ENCODE measurements at places on chromosomes 16 and 17.

DNA sequence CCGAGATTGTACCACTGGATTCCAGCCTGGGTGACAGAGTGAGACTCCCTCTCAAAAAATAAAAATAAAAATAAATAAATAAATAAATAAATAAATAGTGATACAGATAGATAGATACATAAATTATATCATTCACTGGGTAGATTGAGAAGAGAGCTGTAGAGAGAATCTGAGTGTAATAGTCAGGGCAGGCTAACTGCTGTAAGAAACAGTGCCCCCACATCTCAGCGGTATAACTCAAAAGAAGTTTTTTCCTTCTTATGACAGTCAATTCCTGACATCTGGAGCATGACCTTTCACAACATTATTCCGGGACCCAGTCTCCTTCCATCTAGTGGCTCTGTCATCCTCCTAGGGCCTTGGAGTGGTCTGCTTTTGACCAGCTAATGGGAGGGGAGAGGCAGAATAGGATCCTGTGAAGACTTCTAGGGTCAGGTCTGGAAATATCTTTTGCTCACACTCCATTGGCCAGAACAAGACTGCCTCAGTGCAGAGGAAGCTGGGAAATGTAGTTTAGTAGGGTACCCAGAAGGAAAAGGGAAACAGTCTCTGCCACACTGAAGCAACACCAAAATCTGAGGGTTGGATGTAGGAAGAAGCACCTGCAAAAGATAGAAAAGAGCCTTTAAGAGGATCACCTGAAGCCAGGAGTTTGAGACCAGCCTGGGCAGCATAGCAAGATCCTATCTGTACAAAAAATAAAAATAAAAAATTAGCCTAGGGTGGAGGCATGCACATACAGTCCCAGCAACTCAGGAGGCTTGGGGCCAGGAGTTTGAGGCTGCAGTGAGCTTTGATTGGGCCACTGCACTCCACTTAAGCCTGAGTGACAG is 3.0 kb upstream of the QPRT start:
- peak; percentile 73 for DNase-seq

GRCh38 chr17:2911035-2911754 is 115.0 kb downstream of the RAP1GAP2 start:
- no peak for DNase-seq

DNA sequence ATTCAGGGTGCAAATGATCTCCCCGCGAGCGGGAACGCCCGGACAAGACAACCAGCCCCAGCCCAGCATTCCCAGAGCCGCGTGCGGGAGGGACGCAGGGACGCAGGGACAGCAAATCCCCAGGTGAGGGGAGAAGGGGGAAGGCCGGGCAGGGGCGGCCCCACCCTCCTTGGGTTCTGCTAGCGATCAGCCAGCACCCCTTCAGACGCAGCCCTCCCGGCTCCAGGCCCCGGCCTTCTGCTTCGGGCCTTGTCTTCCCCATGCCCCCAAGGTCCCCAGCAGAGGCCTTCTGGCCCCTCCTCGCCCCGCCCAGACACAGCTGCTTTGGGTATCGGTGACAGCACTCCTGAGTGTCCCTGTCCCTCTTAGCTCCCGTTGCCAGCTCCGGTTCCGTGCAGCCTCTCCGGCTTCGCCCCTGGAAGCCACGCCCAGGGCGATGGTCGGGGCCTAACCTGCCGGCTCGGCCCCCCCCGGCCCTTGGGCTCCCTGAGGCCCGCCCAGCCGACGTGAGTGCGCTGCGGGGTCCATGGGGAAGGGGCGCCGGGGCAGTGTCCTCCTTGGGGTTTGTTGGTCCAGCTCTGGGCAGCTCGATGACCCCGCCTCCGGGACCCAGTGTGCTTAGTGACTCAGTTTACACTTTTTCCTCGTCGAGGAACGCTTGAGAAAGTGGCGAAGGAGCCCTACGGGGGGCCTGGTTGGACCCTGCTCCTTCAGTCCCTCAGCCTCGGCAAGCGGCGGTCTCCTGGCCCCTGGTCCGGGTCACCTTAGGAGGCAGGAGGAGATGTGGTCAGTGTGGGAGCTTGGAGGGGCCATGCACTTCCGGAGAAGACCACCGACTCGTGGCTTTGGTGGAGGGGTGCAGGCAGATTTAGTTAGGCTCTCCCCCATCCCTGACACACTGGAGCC is 50.5 kb upstream of the AMZ2 start:
- DNase-seq: no peak

GRCh38 chr16:67967183-67967957 is 1.1 kb downstream of the SLC12A4 start:
- no peak for DNase-seq

- DNase-seq: no peak
Measured at GRCh38 chr16:89395150-89396142, 94.9 kb downstream of the ANKRD11 start.

DNA sequence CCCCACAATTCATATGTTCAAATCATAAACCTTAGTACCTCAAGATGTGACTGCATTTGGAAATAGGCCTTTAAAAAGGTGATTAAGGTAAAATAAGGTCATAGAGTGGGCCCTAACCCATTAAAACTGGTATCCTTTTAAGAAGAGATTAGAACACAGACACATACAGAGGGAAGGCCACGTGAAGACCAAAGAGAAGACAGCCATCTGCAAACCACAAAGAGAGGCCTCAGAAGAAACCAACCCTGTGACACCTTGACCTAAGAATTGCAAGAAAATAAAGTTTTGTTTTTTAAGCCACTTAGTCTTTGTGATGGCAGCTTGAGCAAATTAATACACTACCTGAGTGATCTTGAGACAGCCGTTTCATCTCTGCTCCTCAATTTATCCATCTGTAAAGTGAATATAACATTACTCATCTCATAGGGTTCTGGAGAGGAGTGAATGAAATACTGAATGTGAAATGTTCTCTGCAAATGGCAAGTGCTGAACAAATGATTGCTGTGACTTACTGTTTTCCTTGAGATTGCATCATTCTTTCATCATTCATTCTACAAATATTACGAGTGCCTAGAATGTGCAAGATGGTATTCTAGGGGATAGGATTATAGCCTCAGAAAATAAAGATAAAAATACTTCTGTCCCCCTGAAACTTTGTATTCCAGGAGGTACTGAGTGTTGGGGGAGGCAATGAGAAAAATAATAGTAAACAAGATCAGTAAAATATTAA is 222.0 kb upstream of the CDH13 start:
- no peak for DNase-seq

DNA sequence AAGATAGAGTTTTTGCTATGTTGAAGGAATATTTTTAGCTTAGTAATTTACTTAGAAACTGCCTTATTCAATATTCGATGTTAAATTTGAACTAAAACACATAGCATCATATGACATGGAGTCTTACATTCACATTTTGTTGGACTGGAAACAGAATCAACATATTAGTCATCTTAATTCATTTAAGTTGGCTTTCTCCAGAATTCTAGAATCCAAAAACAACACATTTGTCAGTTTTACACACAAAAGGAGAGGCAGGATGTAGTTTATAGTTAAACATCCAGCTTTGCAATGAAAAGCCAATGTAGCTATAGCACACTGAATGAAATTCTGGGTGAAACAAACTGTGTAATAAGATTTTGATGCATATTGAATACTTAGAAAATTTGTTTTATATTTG is 43.3 kb downstream of the WWOX start:
- DNase-seq: no peak

DNA sequence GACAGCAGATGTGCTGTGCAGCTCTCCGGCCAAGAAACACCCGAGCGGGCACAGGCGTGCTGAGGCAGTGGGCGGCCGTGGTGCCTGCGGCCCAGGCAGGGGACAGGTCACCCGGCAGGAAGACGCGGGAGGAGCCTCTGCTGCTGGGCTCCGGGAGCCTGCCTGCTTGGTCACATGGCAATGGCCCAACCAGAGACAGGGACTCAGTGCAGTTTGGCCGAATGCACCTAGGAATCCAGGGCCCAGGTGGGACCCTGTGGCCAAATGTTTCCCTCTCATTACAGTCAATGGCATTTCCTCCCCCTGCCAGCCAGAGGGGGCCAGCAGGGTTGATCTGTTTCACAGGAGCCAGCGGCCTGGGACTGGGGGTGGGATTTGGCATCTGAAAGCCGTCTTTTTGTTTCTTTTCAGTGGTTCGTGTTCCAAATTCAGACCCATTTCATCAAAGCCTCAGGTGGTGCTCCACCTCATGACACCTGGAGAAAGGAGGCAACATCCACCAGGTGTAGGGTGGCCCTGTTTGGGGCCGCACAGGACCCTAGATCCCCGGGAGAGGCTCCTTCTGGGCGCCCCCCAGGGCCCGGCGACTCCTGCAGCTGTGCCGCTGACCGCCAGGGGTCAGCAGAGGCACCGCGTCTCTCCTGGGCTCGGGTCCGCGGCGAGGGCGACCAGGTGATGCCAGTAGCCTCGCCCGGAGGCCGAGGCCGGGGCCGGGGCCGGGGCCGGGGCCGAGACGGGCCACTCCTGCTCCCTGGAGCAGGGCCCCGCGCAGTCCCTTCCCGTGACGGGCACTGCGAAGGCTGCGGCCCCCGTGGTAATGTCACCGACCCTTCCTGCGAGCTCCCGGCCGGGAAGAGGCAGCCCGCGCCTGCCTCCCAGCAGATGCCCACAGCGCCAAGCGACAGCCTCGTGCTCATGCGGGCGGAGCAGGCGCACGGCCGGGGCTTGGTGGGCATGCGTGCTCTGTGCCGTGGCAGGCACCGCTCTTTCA is 118.5 kb downstream of the C16orf78 start:
- no peak for DNase-seq

- no peak for DNase-seq
Measured at GRCh38 chr17:62751060-62751691, 56.9 kb downstream of the MARCHF10 start.

GRCh38 chr16:68695575-68695974 is 41.5 kb upstream of the CDH1 start:
- no peak for DNase-seq

- DNase-seq: peak; percentile 12
Measured at GRCh38 chr16:54327609-54328008, 41.0 kb upstream of the IRX3 start.

- DNase-seq: peak; percentile 11
Measured at GRCh38 chr17:35766903-35767510, 6.3 kb downstream of the C17orf50 start.

DNA sequence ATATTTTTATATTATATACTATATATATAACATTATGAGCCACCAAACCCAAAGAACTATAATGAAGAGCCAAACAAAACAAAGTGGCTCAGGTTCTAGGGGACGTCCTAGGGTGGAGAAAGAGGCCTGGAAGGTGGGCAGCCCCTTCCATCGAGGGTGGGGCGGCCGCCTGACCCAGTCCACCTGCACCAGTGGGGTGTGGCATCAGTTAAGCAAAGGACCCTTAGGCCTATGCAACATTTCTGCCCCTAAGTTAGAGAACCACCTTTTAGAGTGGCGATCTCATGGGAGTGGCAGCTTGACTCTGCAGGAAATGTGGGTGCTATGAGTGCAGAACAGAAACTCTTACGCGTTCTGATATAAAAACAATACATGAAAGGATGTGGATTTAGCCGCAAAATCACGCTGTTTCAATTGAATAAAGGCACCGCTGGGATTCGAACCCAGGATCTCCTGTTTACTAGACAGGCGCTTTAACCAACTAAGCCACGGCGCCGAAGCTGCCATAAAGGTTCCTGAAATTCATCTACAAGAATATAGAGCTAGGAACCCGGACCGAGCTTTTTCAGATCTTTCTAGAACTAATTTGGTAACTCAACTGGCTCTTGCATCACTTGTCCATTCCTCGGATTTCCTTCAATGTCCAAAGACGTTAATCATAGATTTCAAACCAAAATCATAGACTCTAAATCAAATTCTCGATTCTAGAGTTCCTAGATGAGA is 15.6 kb upstream of the AURKB start:
- DNase-seq: peak; percentile 88
